NCI-H774 (cell line): ENCODE measurements at places on chromosomes 11 and 22.
A peak's percentile ranks its signal among the peaks of the same experiment; 100 is the strongest.

- DNase-seq: no peak
These were observed 168.8 kb upstream of the ISX start for GRCh38 chr22:34897126-34897525.

DNA sequence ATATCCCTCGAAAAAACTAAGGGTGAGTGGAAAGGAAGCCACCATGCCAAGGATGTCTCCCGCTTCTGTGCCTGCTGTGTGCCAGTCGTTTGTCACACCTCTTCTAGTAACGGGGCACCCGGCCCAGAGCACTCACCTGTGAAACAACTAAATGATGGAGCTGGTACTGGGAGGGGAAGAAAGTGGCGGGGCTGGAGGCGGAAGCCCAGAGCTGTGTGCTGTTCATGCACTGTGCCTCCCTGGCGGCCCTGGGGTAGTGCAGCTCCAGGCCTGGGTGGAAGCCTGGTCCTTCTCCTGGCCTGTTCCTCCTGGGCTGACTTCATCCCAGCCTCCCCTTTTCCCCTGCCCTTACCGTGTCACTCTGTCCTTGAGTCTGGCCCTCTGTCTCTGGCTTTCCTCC is 130.2 kb downstream of the CEP164 start:
- peak; percentile 46 for DNase-seq

DNA sequence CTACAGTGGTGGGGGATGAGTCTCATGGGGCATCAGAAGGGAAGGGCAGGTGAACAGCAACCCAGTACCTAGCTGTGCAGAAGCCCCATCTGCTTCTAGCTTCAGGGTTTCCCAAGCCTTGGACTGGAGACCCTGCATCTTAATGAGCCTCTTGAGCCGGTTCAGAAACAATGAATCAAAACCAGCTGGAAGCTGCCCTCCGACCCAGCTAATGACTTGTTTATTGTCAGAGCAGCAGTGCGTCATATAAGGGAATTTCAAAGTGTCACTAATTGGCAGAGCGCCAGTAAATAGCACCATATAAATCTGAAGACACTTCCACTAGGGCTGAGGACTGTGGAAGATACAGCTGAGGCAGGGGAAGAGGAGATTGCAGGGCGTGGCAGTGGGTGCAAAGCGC is 57.5 kb downstream of the RPUSD4 start:
- no peak for DNase-seq

DNA sequence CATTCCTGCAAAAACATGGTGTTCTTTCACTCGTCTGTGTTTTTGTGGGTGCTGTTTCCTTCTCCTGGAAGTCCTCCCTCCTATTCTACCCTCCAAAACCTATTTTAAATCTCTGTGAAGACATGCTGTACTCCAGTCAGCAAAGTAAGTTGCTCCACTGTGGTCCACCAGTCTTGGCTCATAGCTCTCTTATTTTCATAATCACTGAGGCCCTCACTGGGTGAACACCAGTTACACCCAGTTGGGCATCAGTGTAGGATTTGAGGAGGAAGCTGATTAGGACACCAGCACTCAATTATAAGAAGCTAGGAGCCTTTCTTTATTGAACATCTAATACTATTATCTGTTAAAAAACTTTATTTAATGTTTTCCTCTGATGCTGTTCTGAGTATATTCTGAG is 23.9 kb upstream of the EED start:
- no peak for DNase-seq

DNA sequence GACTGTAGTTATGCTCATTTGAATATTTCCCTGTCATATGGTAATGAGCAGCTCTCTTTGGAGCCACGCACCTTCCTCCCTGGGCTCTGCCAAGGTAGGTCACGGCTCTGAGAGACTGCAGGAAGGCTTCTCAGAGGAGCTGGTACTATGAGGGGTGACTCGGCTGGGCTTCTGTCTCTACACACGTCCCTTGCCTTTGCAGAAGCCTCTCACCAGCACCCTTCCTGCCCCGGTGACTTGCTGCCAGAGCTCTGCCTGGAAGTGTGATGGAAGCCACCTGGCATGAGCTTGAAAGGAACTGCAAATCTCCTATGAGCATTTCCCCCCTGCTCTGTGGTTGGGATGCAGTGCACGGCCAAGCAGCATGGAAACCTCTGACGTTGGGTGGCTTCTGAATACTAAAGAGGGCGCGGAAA is 74.2 kb downstream of the KIRREL3 start:
- DNase-seq: no peak

GRCh38 chr11:134876226-134876625 is 464.2 kb upstream of the B3GAT1 start:
- no peak for DNase-seq

GRCh38 chr22:41844513-41844912 is 11.6 kb downstream of the SREBF2 start:
- DNase-seq: no peak

- no peak for DNase-seq
These were observed 858.5 kb upstream of the FAT3 start for GRCh38 chr11:91365986-91366585.

- DNase-seq: peak; percentile 49
These were observed 25.6 kb downstream of the YWHAH start for GRCh38 chr22:31969789-31970489.

- no peak for DNase-seq
These were observed 49.3 kb downstream of the TSPAN18 start for GRCh38 chr11:44775985-44776446.

DNA sequence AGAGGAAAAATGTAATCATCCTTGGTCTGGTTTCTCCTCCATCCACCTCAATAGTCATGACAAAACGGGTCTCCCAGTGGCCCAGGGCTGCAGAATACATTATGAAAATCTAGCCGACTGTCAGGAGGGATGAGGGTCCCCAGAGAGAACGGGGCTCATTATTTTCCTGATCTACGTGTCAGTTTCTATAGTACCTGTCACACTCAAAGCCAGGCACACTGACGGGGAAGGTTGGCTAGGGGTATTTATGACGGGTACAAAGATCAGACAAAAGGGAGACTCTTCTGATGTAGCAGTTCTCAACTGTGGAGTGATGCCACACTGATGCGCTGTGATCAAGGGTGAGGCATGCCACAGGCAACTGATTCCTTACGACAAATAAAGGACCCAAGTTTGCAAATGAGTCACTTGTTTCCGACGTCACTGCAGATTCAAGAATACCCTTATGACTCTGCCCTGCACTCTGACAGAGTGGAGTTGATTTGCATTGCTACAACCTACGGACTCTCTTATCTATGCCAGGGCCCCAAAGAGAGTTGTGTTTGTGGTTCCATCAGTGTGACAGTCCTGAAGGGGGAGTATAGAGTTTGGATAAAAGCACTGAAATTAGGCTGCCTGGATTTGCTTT is 188.2 kb upstream of the TBCEL start:
- no peak for DNase-seq

DNA sequence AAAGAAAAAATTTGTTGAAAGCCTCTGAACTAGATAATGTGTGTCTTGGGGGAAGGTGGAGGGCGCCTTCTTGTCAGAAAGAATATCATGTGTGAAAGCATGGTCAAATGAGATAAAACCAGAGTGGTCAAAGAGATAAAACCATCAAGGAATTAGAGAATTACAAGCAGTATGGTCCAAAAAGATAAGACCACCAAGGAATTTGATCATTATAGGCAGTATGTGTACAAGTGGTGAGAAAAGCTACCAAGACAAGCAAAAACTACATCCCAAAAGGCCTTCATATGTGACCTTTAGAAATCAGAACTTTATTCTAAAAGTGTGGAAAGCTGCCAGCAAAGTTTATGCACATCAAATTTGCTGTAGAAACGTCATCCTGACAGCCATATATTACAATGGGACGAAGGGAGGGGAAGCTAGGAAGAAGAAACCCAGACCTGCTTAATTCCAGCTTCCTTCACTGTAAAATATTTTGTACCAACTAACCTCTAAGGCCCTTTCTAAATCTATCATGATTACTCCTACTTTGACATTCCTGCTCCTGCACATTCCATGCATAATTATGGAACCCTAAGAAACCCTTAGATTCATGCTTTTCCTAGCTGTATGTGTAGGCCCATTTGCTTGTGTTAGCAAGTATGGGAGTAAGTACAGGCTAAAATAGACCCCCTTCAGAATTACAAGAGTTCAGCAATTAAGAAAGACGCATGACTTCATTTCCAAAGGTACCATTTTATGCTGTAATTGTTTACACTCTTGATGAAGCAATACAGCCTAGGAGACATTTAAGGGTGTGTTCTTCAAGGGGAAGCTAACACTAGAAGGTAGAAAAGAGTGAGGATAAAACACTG is 51.6 kb downstream of the LGR4 start:
- peak; percentile 33 for DNase-seq

- no peak for DNase-seq
These were observed 98.6 kb upstream of the SYT13 start for GRCh38 chr11:45384711-45385241.

- no peak for DNase-seq
These were observed 375 bp downstream of the BSCL2 start for GRCh38 chr11:62706850-62707247.

DNA sequence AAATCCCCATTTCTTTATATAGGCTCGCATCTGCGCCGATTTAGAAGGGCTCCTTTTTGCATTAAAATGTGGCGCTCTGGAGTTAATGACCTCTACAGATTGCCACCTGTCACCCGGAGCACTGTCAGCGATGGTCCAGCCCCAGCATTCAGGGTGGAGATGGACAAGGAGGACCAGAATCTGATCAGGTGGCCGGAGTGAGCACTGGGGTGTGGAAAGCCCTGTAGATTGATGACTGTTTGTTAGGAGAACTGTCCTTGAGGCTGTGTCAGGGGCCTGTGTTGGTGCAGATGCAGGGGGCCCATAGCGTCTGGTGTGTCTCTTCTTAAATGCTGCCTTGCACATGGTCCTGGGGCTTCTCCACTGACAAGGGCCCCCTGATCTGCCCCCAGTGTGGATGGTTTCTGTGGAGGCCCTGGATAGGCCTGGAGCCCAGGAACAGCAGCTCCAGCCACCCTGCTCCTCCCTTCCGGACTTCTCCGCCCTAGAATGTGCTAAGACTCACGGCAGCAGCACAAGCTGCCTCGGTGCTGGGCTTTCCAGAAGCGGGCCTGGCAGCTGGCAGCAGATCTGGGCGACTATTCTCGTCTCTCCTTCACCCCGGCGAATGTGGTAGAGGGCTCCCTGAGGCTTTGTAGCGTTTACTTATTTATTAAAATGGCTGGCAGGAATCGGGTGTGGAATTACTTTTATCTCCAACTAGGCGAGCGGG is 1333.3 kb downstream of the BRD1 start:
- no peak for DNase-seq

GRCh38 chr11:19931771-19932369 is 219.2 kb downstream of the NAV2 start:
- no peak for DNase-seq

- DNase-seq: peak; percentile 44
These were observed 5.1 kb downstream of the POU2AF3 start for GRCh38 chr11:111303461-111303860.
